Stimulated activated CD8-positive, alpha-beta memory T cell treated with anti-CD3 and anti-CD28 coated beads, Interleukin-4, amount 100 ng/mL, for 4 hours (primary cell): ENCODE measurements at places on chromosomes 7 and 10.

GRCh38 chr7:154927624-154928125 is 75.2 kb downstream of the PAXIP1 start:
- peak; percentile 50 for DNase-seq

GRCh38 chr10:18210711-18211110 is 70.5 kb downstream of the CACNB2 start:
- no peak for DNase-seq

DNA sequence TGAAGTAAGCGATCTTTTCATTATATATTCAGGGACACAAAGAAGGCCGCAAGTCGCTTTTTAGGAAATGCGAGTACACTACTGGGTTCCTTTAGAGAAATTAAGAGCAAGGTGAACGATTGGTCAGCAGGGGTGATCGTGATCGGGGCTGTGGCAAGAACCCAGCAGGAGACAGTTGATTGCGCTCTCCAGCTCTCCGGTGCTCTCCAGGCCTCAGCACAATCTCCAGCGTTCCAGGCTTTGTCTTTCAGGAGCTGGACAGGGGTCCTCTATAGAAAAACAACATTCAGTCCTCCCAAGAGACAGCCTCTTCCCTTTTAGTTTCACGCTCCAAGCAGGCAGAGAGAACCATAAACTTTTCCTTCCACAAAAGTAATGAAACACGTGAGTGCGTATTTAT is 170.5 kb upstream of the KLF6 start:
- no peak for DNase-seq

DNA sequence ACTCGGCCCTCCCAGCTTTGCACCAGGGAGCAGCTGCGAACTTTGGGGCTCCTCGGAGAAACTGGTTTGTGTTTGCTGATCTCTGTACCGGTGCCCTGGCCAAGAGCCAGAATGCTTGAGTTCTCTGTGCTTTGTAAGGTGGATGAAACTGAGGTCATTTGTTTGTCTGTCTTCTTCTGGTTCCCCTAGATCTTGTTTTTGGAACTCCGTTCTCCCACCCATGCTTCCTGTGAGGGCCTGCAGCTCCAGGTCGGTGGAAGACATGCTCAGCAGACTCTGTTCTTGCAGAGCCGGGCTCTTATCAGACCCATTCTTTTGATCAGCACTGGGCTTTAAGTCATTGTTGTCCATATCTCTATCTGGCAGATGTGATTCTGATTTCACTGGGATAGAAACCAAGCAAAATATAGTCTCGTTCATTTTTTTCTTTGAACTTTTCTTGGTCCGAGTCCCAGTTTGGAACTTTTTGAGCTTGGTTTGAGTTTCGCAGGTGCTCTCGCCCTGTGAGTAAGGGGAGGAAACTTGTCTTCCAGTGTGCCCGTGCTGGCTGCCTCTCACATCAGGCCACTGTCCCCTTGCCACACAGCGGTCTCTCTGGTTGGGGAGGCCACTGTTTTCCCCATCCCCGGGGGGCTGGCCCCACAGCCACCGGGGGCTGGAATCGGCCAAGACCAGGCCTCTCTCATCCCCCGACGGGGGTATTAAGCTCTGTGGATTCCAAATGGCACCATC is 31.2 kb downstream of the JCAD start:
- no peak for DNase-seq

DNA sequence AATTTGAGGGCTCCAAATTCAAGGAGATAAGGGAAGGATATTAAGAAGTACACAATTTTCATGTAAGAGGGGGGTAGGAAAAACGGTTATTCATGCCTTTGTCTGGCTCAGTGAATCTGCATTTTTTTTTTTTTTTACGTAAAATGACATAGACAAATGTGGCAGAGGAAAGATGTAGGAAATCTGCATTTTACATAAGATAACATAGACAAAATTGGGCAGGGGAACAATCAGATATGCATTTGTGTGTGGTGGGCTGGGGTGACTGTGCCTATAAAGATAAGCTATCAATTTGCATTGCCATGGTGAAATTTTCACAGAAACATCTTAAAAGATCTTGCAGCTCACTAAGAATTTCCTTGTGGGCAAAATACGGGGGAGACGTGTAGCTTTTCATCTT is 92.7 kb upstream of the GPR141 start:
- DNase-seq = no peak

DNA sequence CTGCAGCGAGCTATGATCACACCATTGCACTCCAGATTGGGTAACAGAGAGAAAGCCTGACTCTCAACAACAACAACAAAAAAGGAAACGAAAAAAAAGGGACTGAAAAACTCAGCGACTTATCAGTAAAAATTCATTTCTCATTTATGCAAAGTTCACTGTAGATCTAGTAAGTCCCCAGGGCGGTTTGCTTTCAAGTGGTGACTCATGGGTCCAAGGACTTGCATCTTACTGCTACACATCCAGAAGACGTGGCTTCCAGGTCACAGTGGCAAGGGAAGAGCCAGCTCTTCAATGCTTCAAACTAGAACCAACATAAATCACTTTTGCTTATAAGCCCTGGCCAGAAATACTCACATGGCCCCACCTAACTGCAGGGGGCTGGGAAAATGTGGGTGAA is 178.3 kb upstream of the AUTS2 start:
- no peak for DNase-seq

GRCh38 chr7:140310337-140311002 is 87.9 kb downstream of the SLC37A3 start:
- DNase-seq = no peak

DNA sequence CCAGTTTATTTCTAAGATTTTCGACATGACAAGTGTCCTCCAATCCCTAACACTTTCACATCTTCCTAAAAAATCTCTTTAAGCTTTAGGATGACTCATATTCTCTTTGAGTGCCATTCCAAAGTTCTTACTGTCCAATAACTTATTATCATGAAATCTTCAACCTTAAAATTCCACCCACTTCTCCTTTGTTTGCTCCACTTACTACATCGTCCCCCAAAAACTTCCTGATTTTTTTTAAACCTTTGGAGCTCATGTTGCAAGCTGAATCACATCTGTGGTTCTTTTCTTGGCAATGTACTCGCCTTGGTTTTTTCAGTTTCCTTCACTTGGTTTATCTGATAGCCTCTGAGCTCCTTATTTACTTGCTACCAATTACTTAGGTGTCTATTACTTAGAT is 39.2 kb upstream of the JCAD start:
- no peak for DNase-seq

DNA sequence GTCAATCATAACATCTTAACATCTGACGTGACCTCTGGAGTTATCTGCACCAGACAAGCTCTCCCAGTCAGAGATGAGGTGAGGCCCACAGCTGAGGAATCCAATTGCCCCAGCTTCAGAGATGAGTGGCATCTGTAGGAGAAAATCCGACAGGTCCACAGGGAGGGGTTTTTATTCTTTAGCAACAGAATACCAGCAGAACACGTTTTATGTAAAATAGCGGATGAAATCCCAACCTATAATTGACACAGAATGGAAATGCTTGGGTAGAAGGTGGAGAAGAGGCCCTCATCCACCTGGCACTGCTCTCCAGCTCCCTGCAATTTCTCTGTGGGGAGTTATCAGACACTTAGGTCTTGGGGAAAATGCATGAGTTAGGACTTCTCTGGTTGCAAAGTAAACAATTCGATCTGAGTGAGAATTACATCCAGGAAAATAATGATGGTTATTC is 144.2 kb upstream of the NRP1 start:
- DNase-seq = no peak

DNA sequence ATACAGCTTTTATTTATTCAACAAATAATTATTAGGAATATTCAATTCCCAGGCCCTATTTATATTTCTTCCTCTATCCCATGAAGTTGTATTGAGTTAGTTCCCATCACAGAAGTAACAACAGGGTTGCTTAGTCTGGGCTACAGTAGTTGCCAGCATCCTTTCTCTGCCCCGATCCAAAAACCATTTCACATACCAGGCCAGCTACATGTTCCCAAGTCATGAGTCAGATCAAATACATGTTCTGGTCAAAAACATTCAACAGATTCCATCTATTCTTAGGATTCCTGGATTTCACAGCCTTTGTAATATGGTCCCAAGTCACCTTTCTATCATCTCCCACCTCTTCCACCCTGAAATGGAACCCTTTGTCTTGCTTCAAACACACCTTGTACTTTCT is 91.6 kb downstream of the RAB11FIP2 start:
- DNase-seq = no peak

GRCh38 chr10:8150401-8150905 is 96.0 kb downstream of the GATA3 start:
- no peak for DNase-seq

- DNase-seq = no peak
These were observed 110.2 kb downstream of the ELAPOR2 start for GRCh38 chr7:86949052-86949778.

- no peak for DNase-seq
These were observed 105.1 kb upstream of the ZEB1 start for GRCh38 chr10:31213959-31214358.

DNA sequence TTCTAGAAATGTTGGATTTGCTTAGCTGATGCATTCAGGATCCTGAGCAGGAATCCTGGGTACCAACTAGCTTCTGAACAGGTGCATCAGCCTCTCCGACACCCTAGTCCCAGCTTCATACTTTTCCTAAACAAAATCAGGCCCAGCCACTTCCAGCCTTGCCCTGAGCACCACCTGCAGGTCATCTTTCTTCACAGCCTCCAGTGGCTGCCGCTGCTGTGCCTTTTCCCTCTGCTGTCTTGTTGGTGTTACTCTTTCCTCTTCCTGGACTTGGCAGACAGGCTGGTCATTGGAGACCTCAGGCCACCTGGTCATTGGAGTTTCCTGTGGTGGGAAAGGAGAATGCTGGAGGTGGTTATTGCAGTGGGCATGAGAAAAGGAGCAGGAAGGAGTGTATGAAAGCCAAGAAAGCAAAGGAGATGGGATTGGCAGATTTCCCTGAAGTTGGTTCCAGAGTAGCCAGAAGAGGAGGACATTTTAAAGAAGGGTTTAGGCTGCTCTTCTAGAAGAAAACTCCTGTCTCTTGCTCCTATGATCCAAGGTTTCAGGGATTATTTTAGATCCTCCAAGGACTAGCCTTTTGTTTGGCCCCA is 48.2 kb upstream of the NFKB2 start:
- DNase-seq = no peak

- DNase-seq = no peak
These were observed 14.7 kb upstream of the CAMK2G start for GRCh38 chr10:73889014-73889413.

- DNase-seq = no peak
These were observed 26.9 kb downstream of the PAXIP1 start for GRCh38 chr7:154975984-154976383.

DNA sequence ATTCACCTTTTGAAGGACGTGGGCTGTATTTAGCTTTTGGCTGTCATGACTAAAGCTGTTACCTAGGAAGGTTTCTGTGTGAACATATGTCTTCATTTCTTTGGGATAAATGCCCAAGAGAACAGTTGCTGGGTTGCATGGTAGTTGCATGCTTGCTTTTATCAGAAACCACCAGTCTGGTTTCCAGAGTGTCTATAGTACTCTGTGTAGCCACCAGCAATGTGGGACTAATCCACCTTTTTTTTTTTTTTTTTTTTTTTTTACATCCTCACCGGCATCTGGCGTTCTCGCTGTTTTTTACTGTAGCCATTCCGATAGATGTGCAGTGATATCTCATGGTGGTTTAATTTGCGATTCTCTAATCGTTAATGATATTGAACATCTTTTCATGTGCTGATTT is 297.8 kb downstream of the SDK1 start:
- DNase-seq = no peak

GRCh38 chr7:158077151-158077840 is 510.3 kb downstream of the PTPRN2 start:
- no peak for DNase-seq

DNA sequence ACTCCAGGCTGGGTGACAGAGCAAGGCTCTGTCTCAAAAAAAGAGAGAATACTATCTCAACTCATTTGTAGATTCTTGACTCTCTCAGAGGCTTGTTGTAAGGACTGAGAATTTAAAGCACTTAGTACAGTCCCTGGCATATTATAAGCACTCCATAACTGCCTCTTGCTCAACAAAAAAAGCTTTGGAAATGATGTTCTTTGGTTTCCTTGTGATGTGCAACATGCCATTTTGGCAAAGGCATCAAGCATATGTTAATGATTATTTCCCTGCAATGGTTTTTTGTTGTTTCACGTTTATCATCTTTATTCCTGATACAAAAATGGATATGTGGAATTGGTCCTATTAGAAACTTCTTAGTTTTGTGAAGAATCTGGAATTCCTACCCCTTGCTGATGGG is 15.7 kb downstream of the NOLC1 start:
- DNase-seq = no peak

DNA sequence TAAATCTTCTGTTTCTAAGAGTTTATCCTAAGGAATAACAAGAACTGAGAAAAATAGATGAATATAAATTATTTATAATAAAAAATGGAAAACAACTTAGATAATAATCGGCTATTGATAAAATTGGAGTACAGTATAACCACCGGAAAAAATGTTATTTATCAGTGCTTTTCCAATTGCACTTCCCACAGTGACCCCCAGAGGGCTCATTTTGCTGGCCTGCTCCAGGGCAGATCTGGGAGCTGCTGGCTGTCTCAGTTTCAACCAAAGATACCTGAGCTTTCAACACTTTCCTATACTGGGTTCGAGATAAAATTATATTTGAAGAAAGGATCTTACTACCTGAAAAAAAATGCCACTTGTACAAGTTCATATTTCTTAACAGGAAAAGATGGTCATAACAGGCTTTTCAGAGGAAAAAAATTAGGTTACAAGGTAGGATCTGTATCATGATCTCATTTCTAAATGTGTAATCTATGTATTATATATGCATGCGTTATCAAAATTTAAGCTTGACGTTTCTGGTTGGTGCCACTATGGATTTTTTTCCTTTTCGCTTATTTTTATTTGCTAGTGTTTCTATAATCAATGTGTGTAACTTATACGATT is 165.7 kb downstream of the NPSR1 start:
- no peak for DNase-seq

DNA sequence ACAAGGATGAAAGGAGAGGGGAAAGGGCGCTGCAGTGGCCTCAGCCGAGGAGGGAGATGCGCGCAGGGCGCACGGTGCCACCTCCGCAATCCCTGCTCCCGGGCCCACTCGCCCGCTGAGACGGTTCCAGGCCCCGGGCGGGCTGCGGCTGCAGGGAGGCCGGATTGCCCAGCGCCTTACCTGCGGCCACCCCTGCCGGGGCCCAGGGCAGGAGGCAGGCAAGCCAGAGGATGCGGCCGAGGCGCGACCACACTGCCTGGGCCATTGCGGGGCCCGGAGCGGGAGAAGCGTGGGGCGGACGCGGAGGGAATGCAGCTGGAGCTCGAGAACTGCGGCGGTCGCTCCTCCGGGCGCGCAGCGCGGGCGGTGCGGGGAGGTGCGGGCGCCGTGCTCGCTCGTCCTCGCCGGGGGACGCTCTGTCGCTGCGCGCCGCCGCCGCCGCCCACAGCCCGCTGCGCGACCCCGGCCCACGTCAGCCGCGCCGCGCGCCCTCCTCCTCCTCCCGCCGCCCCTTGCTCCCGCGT is at the start of gene TMEM130:
Gene TMEM130, minus strand, starts transcription at position 418 of the 524 bp plus-strand sequence. Its CDS starts 153 bp downstream, at position 265.
- DNase-seq = no peak

DNA sequence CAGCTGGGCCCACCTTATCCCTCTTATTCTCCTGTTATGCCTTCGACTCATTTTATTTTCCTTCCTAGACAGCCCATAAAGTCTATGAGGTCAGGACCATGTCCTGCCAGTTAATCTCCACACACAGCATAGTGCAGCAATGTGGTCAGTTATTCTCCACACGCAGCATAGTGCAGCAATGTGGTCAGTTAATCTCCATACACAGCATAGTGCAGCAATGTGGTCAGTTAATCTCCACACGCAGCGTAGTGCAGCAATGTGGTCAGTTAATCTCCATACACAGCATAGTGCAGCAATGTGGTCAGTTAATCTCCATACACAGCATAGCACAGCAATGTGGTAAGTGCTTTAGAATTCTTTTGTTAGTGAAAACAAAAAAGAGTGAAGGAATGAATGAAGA is 77.8 kb downstream of the TEX36 start:
- no peak for DNase-seq
